ENCODE measurements at places on chromosomes 3 and 15. TPM values are rescaled to one million over a fixed set of nuclear protein-coding genes. Genes with fewer than 3 reads are reported as not detected.
A peak's percentile ranks its signal among the peaks of the same experiment; 100 is the strongest.

- no peak for DNase-seq
These were observed 53.9 kb downstream of the TRIM69 start for GRCh38 chr15:44790215-44790614.

DNA sequence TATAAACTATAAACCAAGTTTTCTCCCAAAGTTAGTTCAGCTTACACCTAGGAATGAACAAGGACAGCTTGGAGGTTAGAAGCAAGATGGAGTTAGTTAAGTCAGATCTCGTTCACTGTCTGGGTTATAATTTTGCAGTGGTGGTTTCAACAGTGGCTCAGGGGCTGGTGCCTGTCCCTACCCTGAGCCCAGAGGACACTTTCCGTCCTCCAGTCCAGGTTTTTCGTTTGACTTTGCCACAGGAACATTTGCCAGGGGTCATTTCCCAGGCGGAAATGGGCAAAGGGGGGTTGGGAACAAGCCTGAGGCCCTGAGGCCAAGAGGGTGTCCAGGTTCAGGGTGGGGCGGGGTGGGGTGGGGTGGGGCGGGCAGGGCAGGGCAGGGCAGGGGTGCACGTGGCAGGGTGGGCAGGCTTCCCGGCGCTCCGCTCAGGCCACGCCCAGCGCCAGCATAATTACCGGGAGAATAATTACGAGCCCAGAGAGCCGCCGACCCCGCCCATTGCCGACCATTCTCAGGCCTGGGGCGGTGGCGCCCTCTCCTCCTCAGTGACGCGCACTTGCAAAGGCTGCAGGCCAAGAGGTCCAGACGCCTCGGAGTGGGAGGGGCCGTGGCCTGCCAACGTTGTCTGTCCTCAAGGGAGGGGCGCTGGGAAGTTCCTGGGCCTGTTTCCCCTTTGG lies 70.4 kb downstream of the KLF13 start:
- DNase-seq = peak; percentile 13

GRCh38 chr3:27721717-27722564 lies at the start of gene EOMES:
Gene EOMES, minus strand, starts transcription at chr3:27722323. Its CDS starts 29 bp downstream, at chr3:27722294.
- peak; percentile 84 for DNase-seq

- no peak for DNase-seq
These were observed 35.7 kb downstream of the CCDC80 start for GRCh38 chr3:112605285-112605684.

Gene MB21D2
- 7.2 TPM for total RNA-seq

GRCh38 chr3:42183991-42184632 lies 81.9 kb downstream of the CCK start:
- no peak for DNase-seq
